Stimulated activated CD8-positive, alpha-beta memory T cell treated with anti-CD3 and anti-CD28 coated beads, Interleukin-4, amount 100 ng/mL, for 4 hours (primary cell): ENCODE measurements at places on chromosomes 2 and 18.

DNA sequence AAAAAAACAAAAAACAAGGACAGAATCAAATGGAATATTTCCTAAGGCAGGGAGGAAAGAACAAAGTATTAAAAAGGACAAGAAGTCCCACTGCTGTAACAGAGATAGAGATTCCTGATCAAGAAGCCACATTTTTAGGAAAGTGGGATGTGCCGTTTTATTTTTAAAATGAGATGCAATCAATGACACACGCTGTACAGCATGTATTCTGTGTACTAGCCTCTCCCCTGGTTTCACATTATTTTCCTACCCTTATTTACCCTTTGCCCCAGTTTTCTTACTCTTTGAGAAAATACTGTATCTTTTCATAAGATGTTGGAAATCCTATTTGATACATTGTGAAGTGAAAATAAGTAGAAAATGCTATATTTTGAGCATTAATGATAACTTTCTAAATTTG lies 45.8 kb downstream of the E2F6 start:
- DNase-seq: no peak

DNA sequence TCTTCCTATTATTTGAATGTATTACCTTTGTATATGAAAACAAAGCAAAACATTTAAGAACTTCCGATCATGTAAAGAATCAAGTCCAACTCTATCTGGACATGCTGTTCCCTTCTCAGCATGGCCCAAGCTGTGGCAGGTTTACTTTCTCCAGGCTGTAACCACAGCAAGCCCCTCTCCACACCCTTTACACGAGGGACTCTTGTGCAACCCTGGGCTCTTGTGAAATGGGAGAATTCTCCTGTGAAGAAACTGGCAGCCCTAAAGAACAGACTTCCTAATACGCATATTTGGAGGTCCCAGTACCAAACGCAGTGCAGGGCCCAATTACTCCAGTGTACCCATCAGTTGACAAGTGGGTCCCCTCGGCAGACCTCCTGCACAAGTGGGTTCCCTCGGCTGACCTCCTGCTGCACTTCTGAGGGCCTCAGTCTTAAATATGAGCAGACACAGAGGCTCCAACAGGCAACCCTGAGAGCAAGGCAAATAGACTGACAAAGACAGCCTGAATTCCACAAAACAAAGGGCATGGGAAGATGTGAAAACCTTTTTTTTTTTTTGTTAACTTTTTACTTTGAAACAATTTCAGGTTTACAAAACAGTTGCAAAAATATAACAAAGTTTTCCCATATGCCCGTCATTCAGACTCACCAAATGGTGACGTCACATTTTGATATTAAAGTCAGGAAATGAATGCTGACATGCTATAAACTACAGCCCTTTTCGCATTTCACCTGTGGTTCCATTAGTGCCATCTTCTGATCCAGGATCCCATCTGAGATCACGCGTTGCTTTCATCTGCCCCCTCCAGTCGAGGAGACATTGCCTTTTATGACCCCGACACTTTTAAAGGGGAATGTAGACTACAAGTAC lies 78.2 kb downstream of the FBXO15 start:
- DNase-seq: no peak

GRCh38 chr2:30756971-30757370 lies 50.3 kb downstream of the CAPN13 start:
- no peak for DNase-seq

GRCh38 chr2:239938651-239939486 lies 86.3 kb downstream of the NDUFA10 start:
- no peak for DNase-seq

DNA sequence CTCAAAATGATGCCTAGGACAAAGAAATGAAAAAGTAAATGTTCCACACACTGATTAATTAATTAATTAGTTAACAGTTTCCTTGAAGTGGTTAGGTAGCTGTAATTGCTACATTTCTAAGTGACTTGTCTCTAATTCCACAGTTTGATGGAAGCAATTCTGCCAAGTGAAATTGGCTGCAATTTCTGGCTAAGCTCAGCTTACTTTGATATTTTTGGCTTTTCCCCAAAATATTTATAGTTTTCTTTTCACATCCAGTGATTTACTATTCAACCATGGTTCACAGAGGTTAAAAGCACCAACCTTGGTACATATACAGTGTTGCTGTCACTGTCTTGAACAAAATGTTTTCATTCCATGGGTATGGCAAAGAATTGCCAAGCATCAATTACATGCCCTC lies 459.5 kb upstream of the CDH20 start:
- no peak for DNase-seq
